ENCODE measurements at places on chromosomes 7 and 10.

GRCh38 chr10:100448951-100449350 is 13.9 kb upstream of the WNT8B start:
- DNase-seq = no peak

DNA sequence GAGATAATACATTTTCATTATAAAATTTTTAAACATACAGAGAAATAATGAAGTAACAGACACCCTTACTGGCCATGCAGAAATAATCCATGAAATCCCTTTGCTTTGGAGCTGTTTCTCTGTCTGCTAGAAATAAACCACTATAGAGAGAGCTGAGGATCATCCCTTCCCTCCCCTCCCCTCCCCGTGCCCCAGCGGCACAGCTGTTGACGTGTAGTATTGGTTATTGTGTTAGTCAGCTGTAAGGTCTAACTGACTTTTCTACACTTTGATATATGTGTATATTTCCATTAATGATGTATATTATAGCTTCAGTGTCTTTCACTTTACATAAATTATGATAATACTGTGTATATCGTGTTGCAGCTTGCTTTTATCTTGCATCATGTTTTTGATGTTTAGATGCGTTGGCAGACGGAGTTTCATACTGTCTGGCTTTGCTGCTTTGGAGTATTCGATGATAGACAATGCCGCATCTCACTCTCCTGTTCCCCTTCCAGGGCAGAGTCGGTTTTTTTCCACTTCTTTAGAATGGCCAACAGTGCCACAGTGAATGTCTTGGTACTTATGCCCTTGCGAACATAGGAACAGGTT is 27.4 kb upstream of the GRID1 start:
- no peak for DNase-seq

- no peak for DNase-seq
Measured at GRCh38 chr7:33842150-33842549, 63.2 kb upstream of the BMPER start.

GRCh38 chr7:133436014-133436428 is 183.1 kb downstream of the EXOC4 start:
- DNase-seq = no peak

DNA sequence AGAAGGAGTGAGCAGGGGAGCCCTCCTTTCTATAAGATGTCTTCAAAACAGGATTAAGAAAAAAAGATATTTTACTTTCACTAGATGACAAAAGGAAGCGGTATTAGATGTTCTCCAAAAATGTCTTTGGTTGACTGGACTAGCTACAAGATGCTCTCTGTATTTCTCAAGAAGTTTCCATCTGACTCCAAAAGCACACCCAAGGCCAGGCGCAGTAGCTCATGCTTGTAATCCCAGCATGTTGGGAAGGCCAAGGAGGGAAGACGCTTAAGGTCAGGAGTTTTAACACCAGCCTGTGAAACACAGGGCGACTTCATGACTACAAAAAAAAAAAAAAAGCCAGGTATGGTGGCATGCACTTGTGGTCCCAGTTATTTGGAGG is 84.5 kb downstream of the PIP4K2A start:
- no peak for DNase-seq

All from activated CD8-positive, alpha-beta memory T cell treated with anti-CD3 and anti-CD28 coated beads for 1 hour (primary cell).